ENCODE measurements at places on chromosomes 11 and 22.

DNA sequence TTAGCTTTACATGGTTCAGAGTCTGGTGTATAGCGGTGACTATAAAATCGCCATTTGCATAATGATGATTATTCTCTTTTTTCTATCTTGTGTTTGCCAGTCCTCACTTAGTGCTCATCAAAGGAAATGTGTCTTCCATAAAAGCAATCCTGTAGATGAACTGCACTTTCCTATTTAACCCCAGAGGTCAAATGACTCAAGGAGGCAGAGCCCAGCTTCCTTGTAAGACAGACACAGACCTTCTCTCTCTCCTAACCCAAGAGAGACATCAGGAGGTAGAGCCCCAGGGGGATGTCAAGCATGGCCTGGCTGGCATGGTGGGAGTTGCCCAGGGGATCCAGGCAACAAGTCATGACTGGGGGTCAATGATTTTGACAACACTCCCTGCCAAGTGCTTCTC, 46.9 kb upstream of the CRTAM start:
- DNase-seq = no peak

DNA sequence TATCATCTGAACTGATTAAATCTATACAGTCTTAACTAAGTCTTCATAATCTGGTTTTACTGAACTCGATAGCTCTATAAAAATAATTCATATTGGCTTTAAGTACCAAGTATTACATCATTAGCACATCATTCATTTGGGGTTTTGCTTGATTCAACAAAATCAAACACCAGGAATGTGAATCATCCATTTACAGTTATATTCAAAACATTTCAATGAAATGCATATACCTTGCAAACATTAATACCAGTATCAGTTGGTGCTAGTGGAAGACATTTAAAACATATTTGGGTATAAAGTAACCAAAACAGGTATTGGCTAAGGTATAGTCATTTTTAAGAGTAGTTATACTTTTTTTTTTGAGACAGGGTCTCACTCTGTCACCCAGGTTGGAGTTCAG, 12.2 kb upstream of the CCDC89 start:
- no peak for DNase-seq

DNA sequence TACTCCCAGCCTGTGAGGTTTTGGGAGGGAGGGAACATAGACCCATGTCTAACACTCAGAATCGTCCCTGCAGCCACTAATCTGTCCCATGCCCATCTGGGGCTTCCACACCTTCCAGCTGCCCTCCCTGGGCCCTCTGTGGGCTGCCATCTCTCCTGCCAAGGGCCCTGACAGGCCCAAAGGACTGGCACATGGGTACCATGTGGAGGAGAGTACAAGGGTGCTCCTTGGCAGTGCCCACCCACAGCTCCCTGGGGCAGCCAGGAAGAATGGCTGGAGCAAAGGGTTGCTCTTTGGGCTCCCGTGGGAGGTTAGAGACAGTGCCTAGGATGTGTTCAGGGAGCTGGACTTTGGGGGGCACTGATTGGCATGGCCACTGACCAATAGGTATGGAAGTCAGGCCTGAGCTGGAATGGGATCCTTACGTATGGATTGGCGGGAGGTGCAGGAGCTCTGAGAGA, 56.8 kb downstream of the CD82 start:
- DNase-seq = no peak

- DNase-seq = no peak
Measured at GRCh38 chr11:118640332-118641154, 33.1 kb downstream of the PHLDB1 start.

DNA sequence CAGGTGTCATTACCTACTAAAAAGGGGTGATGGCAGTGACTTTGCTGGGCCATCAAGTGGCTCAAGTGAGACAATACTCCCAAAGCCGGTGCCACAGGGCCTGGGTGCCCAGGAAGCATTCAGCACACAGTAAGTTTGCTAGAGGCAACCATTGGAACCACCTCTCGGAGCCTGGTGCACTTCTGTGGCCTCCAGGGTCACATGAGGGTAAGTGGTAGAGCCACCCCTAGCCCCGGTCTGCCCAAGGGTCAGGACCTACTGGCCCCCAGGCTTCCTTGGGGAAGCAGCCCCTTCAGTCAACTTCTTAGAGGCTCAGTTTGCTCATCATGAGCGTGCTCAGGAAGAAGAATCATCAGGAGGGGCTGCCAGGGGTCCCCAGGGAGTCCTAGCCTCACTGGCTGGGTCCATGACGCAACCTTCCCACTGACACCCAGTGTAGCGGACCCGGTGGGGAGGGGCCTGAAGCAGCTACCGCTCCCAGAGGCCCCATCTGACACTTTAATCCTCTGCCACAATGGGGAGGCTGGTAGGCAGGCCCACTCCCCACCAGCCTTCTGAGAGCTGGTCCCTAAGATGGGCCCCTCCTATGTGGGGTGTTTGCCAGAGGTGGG, 17.5 kb upstream of the RASL10A start:
- DNase-seq = no peak

DNA sequence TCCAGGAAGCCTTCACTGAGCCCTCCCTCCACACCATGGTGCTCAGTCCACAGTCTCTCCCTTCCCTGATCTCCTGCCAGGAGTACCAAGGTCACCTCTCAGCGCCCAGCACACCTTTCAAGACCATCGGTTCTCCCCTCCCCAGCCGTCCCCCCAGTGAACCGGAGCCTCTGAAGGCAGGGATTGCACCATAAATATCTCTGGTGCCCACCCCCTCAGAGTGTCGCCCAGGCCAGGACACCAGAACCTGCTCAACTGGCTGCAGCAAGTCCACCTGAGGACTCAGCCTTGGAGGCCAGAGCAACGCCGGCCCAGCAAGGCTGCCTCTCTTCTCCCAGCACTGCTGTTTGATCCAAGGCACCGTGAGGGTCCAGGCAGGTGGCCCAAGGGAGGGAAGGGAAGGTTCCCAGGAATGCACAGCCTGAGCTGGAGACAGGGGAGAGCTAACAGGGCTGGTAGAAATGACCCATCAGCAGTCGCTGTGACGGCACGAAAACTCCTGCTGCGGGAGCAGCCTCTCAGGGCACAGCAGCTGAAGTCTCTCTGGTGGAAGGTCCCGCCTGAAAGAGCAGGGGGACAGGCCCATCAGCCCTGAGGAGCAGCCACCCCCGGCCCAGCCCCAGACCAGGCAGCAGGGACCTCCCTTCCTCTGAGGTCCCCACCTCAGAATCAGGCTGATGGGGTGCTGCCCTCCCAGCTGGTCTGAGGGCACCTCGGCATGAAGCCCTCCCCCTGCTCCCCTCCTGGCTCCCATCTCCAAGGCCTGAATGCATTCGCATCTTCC, 80.3 kb downstream of the BUD13 start:
- no peak for DNase-seq

DNA sequence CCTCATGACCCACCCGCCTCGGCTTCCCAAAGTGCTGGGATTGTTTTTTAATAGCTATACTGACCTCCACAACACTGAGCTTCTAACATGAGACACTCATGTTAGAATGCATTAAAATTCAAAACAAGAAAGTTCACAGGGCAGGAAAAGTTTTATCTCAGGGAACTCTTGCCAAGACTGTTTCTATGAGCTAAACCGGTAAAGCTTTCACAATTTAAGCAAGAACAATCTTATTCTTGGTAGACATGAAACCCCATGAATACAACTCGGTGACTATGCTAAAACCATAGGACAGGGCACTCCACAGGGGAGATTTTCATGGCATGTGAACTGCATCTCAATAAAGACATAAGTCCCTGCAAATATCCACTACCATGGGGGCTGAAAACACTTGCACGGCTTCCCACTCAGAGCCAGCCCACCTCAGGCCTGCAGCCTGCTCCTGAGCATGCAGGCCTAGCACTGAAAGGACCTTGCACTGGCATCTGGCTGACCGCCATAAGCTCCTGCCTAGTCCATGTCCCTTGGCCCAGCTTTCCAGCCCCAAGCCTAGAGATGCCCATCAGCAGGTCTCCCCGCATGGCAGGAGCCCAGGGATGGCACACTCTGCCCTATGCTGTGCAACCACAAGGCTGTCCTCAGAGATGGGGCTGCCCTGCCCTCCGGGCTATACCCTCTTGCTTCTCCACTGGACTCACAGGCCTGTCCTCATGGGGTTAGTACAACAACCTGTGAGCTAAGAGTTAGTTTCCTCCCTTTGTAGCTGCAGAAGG, 58.4 kb downstream of the DGCR2 start:
- no peak for DNase-seq

DNA sequence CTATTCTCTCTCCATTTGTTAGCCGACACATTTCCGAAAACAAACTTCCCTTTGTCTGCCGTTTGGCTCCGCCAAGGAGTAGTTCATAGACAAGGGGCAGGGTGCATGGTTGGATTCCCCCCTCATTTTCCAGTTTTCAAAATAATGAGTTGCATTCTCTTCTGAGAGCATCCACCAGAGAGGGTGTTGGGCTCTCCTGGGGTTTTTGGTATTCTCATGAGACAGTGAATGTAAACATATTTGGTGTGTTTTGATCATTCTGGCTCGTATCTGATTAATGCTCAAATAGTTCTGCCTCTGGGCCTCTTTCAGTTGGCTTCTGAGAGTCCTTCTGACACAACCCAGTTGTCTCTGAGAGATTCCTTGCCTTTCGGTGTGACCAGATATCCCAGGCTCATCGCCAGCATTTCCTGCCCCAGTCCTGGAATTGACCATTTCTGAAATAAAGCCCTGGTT, 21.7 kb downstream of the GRAMD4 start:
- no peak for DNase-seq

- DNase-seq = no peak
Measured at GRCh38 chr22:22798716-22799115, 88.9 kb upstream of the IGLL5 start.

DNA sequence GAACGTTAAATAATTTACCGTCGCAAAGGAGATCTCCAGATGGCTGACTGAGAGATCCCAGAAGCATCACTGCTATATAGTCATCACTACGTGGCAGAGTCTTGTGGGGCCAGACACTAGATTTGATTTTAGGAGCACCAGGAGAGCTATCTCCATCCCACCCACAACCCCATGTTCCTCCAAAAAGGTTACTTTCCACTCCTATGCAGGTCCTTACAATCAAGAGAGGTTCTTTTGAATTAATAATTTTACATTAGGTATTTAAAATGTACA, 19.4 kb downstream of the GUCY1A2 start:
- no peak for DNase-seq
